ENCODE measurements at places on chromosomes 2 and 18. TPM values are rescaled to one million over a fixed set of nuclear protein-coding genes. Genes with fewer than 3 reads are reported as not detected.

The MAPK4 gene
- total RNA-seq, result 8.7 TPM

GRCh38 chr18:70190529-70190928 is 15.0 kb downstream of the RTTN start:
- no peak for DNase-seq

The PLCD4 gene
- 1.9 TPM for total RNA-seq

GRCh38 chr18:48838921-48839818 is 111.6 kb downstream of the SMAD7 start:
- peak; percentile 82 for DNase-seq

GRCh38 chr2:51290725-51291124 is 258.8 kb upstream of the NRXN1 start:
- DNase-seq, result no peak

- DNase-seq, result no peak
Observed at GRCh38 chr18:36419188-36419899, 121.8 kb downstream of the FHOD3 start.

The REG1B gene
- total RNA-seq, result 0.69 TPM

DNA sequence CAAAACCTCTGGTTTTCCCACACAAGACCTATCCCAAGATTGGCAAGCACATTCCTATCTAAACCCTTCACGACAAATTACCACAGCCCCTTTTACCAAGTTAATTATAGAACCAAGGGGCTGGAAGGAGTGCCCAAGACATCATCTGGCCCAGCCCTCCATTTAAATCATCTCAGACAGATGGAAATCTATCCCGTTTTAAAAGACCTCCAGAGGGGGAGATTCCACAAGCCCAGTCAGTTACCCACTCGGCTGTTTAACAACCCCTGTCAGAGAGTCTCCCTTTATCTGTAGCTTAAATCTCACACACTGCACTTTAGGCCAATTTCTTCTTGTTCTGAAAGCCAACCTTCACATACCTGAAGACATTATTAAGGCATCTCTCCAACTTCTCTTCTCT is 179.1 kb upstream of the MEIS1 start:
- DNase-seq, result no peak

The GCKR gene
- total RNA-seq, result 2.9 TPM

The HOXD4 gene
- 9.9 TPM for total RNA-seq

- no peak for DNase-seq
Observed at GRCh38 chr2:184692141-184692734, 93.9 kb downstream of the ZNF804A start.

DNA sequence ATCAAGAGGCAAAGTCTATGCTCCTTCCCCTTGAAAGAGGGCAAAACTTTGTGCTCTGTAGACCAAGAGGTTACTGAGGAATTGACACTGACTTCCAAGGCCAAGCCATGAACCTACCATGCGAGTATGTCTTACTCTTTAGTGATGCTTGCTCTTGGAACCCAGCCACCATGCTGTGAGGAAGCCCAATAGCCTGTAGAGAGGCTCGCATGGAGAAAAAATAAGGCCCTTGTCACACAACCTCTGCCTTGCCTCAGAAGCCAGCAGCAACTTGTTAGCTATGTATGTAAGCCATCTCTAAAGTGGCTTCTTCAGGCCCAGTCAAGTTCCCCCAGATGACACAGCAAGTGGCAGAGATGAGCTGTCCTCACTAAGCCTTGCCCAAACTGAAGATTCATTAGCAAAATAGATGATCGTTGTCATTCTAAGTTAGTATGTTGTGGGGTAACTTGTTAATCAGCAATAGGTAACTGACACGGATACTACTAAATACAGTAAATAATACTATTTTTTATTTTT is 66.1 kb upstream of the RGPD5 start:
- DNase-seq, result no peak

The TRMT61B gene
- total RNA-seq, result 16.0 TPM

DNA sequence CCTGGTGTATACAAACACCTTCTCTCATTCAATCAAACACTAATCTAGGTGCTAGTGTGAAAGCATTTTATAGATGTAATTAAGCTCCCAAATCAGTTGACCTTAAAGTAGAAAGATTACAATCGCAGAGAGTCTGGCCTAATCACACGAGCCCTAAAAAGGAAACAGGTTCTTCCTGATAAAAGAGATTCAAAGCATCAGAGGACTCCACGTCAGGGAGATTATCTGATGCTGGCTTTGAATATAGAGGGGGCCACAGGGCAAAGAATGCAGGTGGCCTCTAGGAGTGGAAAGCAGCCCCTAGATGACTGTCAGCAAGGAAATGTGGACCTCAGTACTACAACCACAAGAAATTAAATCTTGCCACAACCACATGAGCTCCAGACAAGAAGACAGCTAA is 28.2 kb upstream of the ZC3H15 start:
- DNase-seq, result no peak

DNA sequence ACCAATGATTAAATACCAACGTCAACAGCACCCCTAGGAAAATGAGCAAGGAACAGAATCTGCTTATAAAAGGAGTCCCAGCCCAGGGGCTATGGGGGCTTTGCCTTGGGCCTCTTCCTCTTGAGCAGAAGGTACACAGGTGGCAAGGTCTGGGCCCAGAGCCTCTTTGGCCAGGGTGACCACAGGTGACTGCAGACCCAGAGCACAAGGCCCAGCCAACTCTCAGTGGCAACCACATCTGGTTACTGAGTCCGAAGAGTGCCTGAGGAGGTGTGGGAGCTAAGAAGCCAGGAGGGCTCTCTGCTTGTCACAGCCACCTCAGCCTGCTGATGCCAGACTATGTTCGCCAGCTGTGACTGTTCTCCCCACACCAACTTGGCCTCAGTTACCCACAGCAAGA is 34.3 kb upstream of the CHN1 start:
- DNase-seq, result no peak

The PCARE gene
- total RNA-seq, result not detected

GRCh38 chr2:27000995-27001394 is 30.6 kb downstream of the MAPRE3 start:
- no peak for DNase-seq

The DAPL1 gene
- not detected for total RNA-seq

The SPRED2 gene
- total RNA-seq, result 28.3 TPM

DNA sequence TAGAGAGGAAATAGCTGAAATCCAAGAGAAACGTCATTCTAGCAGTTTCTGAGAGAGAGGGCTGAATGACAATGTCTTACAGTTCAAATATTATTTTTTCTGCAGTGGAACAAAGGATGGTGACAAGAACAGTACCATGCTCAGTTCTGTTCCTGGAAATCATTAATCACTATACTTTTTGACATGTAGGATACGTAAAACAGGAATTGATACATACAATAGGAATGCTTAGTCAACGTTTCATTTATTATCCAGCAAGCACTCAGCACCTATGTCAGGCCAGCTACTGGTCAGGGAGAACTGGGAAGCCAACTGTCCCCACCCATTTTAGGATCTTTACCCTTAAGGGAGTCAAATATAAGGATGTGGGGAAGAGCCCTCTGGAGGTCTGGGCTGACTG is 114.7 kb downstream of the DHRS9 start:
- no peak for DNase-seq

DNA sequence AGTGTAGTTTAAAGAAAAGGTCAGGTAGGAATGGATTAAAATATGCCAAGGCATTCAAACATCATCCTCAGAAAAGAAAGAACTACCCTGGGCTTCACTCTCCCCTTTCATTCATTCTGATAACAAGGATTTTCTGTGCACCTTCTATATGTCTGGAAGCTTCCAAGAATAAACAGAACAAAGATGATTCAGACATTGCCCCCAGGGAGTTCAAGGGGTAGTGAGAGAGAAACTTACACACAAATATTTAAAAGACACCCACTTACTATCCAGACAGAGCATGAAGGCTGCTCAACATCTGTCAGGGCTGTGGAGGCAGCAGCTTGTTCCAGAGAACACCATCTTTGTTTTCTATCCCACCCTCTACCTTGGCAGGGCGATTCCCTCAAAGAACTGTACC is 140.5 kb downstream of the ALK start:
- DNase-seq, result no peak

The RTP5 gene
- total RNA-seq, result 0.10 TPM

GRCh38 chr2:223779877-223780276 is 57.5 kb downstream of the AP1S3 start:
- no peak for DNase-seq

GRCh38 chr2:236538242-236538641 is 31.4 kb upstream of the ACKR3 start:
- no peak for DNase-seq

DNA sequence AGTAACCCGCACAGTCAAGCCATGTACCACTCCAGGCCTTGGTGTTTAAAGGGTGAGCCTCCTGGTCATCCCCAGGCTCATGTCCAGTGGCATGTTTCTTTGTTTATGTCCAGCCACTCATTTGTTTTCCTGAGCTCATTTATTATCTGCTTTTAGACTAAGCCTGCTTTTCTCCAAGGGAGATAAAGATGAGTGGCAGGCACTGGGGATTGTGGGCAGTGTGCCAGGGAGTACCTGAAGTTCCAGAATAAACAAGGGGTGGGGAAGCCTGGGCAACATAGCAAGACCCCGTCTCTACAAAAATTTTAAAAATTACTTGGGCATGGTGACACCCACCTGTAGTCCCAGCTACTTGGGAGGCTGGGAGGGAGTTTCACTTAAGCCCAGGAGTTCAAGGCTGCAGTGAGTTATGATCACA is 1.9 kb downstream of the ANXA4 start:
- DNase-seq, result no peak

The TUBA3E gene
- total RNA-seq, result not detected

DNA sequence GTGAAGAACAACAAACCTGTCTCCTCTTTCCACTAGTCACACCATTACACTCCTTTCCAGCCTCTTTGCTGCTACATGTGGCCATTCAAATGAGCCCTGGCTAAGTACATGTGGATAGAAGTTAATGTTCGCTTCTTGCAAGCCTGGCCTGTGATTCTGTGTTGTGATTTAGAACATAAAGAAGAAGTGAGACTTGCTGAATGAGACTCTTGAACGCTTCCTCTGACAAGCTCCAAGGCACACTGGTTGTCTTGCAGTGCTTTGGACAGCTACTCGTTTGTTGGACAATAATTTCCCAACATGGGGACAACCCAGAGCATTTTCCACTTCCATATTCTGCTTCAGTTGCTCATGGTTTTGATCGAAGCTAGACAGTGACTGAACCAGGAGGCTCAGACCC is 57.3 kb downstream of the CCDC74A start:
- DNase-seq, result no peak

- DNase-seq, result no peak
Observed at GRCh38 chr2:102397209-102397608, 25.8 kb upstream of the IL18RAP start.
